Hematopoietic multipotent progenitor cell (in vitro differentiated cells): ENCODE measurements at places on chromosomes 7 and 10.

DNA sequence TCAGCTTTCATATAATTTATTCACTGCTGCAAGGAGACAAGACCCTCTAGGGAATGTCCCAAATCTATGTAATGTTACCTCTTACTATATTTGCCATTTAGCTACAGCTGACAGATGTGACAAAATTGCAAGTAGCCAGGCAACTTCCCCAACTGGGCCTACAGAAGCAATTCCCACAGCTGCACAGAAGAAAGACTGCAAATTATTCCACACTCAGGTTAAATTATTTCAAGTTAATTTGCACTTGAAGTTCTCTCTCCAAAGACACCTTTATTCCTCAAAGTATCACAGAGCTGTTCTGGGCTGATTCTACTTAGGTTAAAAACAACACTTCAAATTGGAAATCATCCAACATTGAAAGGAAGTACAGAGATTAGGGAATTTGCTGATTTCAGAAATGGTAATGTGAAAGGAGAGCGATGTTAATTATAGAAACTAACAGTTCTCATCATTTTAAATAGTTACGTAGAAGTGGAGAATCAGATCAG is 133.6 kb downstream of the THSD7A start:
- no peak for DNase-seq

DNA sequence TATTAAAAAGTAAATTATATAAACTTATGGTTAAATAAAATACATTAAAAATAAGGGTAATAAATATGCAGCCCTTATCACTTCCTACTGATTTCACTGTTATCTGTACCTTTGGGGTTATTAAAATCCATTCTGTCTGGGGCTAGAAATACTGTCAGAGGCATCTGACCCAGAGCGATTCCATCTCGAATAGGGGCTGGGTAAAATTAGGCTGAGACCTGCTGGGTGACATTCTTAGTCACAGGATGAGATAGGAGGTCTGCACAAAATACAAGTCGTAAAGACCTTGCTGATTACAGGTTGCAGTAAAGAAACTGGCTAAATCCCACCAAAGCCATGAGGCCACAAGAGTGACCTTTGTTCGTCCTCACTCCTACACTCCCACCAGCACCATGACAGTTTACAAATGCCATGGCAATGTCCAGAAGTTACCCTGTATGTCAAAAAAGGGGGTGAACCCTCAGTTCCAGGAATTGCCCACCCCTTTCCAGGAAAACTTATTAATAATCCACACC is 77.6 kb downstream of the COBL start:
- no peak for DNase-seq

- DNase-seq: no peak
Observed at GRCh38 chr7:116322541-116322940, 112.2 kb downstream of the TES start.

DNA sequence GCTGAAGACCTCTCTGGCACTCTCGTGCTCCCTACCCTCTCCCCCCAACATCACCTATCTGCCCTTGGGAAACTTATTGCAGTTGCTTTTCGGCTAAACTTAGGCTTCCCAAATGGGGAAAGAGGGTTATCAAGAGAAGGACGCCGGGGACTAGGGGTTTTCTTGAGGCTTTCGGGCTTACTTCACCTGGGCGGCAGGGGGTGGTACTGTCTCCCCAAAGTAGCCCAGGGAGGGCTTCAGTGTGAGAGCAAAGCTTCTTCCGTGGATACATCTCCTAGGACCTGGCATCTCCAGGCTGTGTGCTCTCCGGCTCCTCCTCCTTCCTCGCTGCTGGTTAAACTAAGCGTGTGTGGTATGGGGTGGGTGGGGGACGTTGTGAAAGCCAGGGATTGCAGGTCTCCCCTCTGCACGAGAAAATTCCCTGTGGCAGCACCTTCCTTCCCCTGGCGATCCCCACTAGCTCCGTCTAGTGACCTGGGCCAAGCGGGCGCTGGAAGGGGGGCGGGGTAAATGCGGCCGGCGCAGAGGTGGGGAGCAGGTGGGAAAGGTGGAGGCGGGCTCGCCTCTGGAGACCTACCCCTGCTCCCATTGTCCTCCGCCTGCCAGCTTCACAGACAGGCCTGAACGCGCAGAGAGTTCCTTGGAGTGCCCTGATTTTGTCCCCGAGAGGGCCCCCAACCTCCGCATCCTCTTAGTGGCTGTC is 1.1 kb downstream of the PLXDC2 start:
- DNase-seq: peak; percentile 47

DNA sequence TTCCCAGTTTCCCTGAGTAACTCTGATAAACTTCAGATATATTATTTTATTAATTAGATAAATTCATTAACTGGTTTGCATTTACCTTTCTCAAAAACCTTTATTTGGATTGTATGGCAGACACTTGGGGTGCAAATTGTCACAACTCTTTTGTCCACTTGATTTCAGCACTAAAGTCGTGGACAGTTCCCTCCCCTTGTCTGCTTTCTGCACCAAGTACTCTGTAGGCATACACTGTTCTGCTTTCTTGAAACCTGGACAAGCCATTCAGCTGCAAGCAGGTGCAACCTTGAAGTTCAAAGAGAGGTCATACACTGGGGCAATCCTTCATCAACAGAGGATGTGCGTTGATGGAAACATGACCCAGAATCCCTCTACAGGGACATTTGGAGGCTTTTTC is 162.9 kb downstream of the ARL5B start:
- peak; percentile 13 for DNase-seq

DNA sequence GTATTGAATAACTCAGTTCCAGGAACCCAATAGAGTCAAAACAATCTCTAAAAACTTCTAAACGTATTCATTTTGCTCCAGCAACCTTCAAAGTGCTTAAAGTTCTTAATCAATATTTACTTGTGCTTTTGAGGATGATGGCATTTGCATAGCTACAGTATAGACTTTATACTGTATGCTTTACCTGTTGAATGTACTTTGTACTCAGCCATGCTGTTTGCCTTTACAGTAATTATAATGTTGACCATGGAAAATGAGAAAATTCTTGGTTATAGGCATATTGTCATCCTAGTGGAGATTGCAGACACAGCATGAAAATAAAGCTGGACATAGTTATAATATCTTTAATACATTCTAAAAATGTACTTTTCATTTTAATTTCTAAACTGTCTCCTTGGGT is 762.7 kb upstream of the PHF14 start:
- no peak for DNase-seq
